Renal cortex interstitium (tissue), 15 donors: ENCODE measurements at places on chromosomes 5 and 9. TPM values are rescaled to one million over a fixed set of nuclear protein-coding genes. Genes with fewer than 3 reads are reported as not detected.

GRCh38 chr9:108275906-108276305 is 579.9 kb downstream of the ACTL7B start:
- DNase-seq, result no peak

DNA sequence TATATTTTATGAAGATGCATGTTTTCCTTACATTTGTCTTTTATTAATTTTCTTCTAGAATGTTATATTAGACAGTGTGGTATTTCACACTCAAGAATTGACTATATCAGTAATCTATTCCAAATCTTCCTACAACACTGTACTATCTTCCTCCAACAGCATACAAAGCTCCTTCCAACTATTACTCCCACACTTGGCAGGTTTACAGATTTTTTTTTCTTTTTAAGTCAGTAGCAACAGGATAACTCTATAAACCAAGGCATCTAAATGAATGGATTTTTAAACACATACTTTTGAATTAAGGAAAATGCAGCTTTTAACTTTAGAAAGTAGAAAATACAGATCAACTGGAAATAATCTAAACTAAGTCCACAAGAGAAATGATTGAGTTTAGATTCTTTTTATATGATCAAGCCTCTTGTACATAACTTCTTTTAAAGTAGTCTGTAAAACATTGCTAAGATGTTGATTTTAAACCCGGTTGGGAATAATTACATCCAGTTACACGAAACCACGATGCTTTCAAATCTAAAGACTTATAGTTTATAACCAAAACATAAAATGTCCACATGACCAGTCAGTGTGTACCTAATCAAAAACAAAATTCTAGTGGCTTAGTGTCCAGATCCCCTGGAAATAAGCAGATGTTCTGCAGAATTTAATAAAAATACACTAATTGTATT is 281.6 kb downstream of the ADAMTS6 start:
- DNase-seq, result no peak

The OGN gene
- 49.0 TPM for polyA plus RNA-seq

The SLC2A6 gene
- 1.6 TPM for polyA plus RNA-seq

GRCh38 chr9:93197670-93198069 is 13.7 kb downstream of the WNK2 start:
- DNase-seq, result no peak

DNA sequence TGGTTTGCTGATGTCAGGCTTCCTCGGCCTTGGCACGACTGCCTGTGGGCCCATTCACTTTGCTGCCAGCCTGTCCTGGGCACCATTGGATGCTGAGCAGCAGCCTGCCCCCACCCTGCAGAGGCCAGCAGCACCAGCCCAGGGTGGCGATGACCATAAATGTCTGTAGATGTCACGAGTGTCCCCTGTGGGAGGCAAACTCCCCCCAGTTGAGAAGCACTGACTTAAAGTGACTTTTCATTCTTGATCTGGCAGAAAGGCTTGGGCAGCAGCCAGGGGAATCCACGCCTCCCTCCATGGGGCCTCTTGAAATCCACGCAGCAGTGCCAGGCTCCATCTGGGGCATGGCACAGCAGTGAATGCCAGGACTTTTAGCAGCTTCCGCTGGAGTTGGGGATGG is 21.8 kb downstream of the IRX4 start:
- no peak for DNase-seq

The SPATA31C1 gene
- polyA plus RNA-seq, result 0.55 TPM

GRCh38 chr5:158546748-158547147 is 553.0 kb downstream of the EBF1 start:
- DNase-seq, result no peak

The WDR5 gene
- 36.9 TPM for polyA plus RNA-seq

The ALDH7A1 gene
- 180 TPM for polyA plus RNA-seq

The BRINP1 gene
- polyA plus RNA-seq, result 5.8 TPM

- DNase-seq, result no peak
Measured at GRCh38 chr9:131951905-131952304, 127.8 kb downstream of the MED27 start.

- no peak for DNase-seq
Measured at GRCh38 chr5:89283728-89284493, 400.9 kb upstream of the MEF2C start.

GRCh38 chr9:124941679-124942561 is 1.0 kb upstream of the GOLGA1 start:
- DNase-seq, result peak; percentile 52

The TNFAIP8 gene
- 29.5 TPM for polyA plus RNA-seq

DNA sequence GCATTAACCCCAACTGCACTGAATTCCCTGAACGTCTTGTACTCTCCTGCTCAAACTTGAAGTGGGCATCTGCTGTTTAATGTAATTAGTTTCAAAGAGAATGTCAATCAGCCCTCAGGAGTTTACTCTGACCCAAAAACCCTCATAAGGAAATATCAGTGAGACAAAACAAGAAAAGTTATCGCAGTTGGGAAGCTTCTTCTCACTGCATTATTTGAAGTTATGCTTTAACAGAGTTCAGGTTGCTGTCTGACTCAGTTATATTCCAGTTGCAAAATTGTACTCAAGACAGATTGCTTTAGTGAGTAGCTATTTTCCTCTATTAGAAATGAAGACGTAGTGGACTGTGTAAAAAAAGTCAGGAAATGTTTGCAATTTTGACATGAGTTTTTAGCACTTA is 52.1 kb downstream of the PPIC start:
- no peak for DNase-seq

- no peak for DNase-seq
Measured at GRCh38 chr5:170907758-170908157, 45.9 kb downstream of the RANBP17 start.

GRCh38 chr5:78929833-78930232 is 55.3 kb downstream of the ARSB start:
- no peak for DNase-seq

The LIX1 gene
- polyA plus RNA-seq, result 3.8 TPM

- DNase-seq, result no peak
Measured at GRCh38 chr9:90505695-90506094, 136.9 kb downstream of the DIRAS2 start.

DNA sequence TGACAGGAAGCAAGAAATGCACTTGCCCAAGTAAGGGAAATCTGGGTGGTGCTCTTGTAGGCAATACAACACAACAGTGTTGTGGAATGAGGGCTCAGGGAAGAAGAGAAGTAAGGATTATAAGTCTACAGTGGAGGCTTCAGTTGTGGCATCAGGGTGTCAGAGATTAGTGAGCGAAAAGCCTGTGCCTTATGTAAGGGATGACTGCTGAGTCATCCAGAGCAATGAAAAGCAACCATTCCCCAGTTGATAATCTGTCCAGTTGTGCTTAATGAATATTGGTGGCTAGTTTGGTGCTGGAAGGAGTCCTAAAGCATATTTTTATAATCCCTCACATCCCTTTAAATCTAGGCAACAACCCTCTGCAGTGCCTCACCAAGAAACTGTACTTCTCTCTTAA is 42.0 kb downstream of the FBXO38 start:
- no peak for DNase-seq

DNA sequence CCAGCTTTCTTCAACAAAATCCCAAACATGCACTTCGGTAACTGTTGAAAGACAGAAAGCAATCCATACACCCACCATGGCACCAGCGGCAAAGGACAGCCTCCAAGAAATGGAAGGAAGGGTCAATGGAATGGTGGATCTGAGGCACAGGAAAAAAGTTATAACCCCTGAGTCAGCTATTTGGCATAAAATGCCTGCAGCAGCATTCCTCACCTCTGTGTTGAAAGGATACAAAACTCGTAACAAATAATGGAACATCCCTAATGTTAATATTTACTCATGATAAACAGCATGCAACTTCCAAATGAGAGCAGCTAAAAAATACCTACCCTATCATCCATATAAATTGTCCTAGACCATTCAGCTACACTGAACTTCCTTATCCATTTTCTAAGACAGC is 9.4 kb downstream of the FBXW11 start:
- DNase-seq, result no peak

- DNase-seq, result no peak
Measured at GRCh38 chr5:106097340-106097739, 1573.4 kb downstream of the EFNA5 start.

The FAM78A gene
- polyA plus RNA-seq, result 4.3 TPM

DNA sequence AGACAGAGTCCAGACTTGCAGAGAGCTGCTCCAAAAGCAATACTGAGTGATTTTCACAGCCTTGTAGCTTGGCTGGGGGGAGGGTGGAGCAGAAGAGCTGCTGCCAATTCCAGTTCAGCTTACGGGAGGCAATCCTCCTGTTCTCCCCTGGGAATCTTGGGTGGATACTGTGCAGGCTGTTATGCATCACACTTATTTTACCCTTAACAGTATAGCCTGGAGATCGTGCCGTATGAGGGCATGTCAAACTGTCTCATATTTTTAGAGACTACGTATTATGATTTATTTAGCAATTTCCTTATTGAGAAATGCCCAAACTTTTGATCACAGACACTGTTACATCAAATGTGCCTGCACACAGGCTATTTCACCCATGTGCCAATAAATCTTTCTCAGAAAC is 85.2 kb downstream of the BASP1 start:
- no peak for DNase-seq

The HACD4 gene
- polyA plus RNA-seq, result 2.9 TPM

The PCDHB11 gene
- 6.3 TPM for polyA plus RNA-seq

GRCh38 chr9:82829818-82830217 is 233.1 kb downstream of the RASEF start:
- no peak for DNase-seq

The ZNF300 gene
- polyA plus RNA-seq, result 40.1 TPM

DNA sequence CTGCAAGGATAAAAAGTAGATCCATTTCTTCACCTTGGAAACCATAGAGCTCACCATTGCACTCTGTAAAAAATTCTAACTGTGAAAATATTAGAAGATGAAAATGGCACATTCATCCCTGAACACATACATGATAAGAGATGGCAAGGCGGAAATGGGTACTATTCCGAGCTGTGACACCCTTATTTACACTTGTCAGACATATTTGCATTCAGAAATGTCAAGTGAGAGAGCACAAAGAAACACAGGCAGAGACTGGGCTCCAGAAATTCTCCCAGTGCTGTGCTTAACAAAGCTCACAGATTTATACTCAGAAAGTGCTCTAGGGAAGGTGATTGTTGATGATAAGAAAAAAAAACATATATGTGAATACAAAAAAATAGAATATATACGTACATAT is 170.3 kb upstream of the PUM3 start:
- no peak for DNase-seq

DNA sequence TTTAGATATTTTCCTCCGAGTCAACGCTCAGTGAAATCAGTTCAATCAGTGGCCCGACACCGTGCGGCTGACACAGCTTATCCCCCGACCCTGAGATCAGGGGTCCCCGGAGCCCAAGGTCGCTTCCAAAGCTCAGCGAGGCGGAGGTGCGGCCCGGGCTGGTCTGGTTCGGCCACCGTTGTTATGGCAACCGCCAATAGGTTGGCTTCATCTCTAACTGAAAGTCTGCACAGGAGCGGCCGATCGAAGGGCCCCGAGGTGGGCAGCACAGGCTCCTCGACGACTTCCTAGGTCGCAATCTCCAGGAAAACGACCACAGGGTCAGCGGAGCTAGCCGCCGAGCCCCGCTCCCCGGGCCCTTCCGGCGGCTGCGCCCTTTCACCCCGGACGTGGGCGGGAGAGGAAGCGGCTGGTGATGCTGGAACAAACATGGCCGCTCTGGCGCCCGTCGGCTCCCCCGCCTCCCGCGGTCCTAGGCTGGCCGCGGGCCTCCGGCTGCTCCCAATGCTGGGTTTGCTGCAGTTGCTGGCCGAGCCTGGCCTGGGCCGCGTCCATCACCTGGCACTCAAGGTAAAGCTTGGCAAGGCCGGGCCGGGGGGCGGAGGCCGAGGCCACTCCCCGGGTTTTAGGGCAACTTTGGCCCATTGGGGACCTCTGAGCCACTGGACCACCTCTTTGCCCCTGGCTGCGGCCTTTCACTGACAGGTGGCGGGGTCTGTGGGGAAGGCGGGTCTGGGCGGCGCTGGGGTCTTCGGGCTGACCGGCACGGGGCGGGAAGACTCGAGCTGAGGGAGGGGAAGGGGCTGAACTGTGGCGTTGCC is at the start of gene GPR107:
GPR107 (plus strand) TSS at position 403 of the 821 bp plus-strand sequence; CDS start at position 430, 27 bp downstream.
- DNase-seq, result peak; percentile 79

DNA sequence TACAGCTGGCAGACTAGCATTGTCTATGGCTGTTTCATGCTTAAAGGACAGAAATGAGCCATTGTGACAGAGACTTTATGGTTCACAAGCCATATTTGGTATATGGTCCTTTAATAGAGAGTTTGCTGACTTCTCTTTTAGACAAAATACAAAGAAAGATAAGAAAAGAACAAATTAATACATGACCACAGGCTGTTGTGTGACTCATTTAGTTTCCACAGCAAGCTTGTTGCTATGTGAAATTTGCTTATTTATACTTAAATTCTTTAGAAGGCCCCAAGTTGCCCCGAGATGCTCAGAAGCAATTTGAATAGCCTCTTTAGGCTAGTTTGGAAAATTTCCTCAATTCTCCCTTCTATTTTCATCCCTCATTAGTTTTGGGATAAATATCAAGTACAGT is 315.3 kb upstream of the RPS23 start:
- no peak for DNase-seq

DNA sequence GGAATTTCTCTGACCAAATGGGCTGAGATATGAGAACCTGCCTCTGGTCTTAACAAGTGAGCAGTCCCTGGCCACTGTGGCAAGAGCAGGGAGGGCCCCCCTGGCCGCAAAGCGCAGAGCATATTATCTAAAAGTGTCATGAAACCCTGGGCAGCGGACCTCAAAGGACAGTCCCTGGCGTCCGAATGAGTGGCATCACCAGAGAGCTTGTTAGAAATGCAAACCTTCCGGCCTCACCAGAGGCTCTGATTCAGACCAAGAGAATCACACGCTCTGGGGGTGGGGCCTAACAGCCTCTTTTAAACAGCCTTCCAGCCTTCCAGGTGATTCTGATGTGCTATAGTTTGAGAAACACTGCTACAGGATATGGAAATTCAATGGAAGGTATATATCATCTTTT is 10.9 kb downstream of the PTPN3 start:
- no peak for DNase-seq

The LURAP1L gene
- polyA plus RNA-seq, result 21.0 TPM

The SPAAR gene
- polyA plus RNA-seq, result 1.5 TPM

DNA sequence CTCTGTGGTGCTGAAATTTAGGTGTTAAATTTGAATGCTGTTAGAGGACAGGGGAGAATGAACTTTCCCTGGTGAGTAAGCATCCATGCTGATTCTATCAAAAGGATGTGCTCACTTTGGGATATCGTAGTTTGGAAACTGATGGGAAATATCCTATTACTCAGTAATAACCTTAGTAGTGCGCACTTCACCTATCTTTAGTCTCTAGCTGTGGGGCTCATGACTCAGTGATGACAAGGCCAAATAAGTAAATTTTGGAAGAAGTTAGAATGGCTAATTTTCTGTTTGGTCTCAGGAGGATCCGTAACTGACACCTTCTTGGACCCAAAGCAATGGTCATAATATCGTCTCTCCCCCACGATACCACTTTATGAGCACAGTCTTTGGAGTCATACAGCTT is 448.4 kb downstream of the PSAT1 start:
- DNase-seq, result no peak
